Activated CD8-positive, alpha-beta memory T cell treated with anti-CD3 and anti-CD28 coated beads, Interleukin-2, amount 10 ng/mL, durations not matched to agents 7 days and 5 days (primary cell): ENCODE measurements at places on chromosomes 6 and 20.

DNA sequence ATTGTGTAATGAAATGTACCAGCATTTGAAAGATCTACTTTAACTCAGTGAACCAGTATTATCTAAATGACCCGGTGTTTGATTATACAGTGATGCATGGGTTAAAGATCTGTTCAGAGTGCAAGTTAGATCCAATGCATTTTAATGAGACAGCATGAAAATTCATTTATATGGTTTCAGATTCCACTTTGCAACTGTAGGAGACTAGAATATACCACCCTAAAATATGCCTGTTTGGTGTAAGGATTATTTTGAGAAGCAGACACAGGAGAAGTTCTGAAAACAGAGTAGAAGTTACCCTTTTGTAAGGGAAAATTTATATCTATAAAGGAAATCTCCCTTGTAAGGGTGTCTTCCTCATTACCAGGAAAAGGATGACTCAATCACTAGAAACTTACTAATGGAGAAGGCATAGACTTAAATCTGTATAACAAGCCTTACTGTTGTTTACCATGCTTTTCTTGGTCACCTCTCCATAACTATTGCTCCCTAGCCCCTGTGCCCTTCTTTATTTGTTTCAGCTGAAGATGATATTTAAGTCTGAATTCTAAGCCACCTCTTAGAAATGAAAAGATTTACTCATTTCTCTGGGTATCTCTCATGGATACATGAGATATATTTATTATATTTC is 105.4 kb downstream of the NCOA3 start:
- no peak for DNase-seq

GRCh38 chr20:8076306-8077136 is 55.5 kb upstream of the PLCB1 start:
- no peak for DNase-seq

DNA sequence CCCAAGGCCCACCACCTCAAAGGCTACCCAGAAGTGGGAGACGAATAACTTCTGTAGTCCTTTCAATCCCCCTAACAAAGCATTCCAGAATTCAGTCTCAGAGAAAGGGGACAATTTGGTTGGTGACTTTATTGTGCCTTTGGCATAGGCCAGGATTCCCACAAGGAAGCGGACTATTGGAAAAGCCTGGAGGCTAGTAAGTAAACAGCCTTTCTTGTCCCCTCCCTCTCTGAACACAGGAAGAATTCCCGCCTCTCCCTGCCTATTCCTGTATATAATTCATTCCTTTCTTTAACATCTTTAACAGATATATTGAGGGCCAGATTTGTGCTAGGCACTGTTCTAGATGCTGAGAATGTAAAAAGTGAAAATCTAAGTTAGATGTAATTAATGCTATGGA is 36.1 kb downstream of the RNF8 start:
- DNase-seq, result no peak

DNA sequence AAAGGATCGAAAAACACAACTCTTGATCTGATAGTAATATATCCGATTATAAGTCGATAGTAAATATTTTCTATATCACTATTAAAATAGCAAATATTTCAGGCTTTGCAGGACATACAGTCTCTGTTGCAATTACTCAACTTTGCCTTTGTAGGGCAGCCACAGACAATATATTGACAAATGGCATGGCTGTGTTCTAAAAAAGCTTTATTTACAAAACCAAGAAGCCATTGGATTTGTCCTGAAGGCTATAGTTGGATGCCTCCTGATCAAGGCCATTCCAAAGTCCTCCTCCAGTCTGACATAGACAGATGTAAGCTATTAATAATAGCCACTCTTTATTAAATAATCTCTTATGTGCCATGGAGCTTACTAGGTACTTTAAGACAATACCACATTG is 5.9 kb downstream of the OCSTAMP start:
- DNase-seq, result no peak

DNA sequence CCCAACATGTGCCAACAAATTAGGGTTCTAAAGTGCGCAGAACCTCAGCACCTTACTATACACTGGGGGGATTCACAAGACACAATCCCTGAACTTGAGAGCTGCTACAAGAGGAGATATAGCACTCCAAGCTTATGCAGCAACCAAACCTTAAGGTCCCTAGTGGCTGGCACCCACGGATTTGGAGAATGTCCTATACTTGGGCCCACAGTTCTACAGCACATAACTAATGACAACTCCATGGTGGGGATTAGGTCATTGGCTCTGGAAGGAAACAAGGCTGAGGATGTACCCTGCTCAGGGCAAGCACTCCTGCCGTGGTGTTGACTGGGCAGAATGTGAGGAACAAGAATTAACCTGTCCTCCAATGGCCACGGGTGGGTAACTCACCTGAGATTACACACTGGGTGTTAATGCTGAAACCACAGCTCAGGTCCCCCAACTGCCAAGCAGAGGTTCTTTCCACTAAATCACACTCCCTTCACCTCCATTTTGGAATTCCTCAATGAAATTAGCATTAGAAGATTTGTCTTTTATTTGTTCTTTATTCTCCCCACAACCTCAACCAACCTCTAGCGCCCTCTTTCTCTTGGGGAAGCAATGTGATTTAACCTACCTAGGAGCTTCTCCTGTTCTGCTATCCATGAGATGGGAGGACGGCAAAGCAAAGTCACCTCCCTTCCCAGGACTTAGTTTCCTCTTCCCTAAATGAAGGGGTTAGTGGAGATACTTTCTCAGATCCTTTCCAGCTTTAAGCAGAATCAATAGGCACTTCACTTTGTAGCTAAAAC is 32.0 kb downstream of the TRERF1 start:
- no peak for DNase-seq

DNA sequence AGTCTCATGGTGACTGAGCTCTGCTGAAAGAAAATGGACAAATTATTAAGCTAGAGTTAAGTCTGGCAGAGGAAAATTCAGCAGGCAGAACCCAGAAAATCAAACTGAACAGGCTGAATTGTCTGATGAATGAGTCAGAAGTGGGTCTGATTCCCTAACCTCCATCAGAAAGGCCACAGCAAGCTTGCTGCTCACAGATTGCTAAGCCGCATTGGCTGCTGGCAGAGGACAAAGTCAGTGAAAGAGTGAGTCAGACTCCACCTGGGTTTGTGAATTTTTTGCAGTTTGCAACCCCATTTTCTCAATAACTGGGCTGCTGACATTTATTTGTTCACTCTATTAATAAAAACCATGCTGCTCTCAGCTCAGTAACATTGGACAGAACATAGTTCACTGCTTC is 191.3 kb downstream of the EPM2A start:
- no peak for DNase-seq

DNA sequence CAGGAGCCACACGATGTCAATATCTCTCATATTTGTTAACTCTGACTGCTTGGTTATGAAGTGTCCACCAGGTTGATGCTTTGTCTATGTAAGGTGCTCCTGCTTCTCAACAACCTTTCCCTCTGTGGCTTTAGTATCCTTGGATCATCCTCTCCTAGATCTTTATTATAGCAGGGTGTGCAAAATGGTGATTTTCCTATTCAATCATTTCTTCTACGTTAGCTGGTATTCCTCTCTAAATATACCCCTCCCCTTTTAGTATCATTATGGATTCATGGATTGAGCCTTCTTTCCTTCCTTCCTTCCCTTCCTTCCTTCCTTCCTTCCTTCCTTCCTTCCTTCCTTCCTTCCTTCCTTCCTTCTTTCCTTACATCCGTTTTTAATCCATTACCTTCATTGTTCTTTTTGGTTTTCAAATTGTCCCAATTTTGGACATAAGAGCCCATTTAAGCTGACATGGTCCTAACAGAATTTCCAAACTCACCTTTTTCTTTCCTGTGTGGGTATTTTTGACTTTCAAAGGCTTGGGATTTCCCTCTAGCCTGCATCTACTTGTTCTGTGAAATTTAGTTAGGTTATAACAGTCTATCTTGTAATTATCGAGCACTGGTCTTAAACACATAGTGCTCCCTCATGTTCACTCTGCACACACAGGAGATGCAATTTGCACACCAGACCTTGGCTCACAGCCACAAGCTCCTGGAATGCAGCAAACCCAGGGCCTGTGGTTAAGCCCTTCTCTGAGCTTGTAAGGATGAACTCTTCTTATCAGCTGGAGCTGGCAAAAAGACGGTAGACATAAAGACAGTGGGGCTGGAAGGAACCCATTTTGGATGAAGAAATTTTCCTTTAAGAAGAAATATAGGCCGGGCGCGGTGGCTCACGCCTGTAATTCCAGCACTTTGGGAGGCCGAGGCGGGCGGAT is 109.9 kb downstream of the SLC24A3 start:
- no peak for DNase-seq

DNA sequence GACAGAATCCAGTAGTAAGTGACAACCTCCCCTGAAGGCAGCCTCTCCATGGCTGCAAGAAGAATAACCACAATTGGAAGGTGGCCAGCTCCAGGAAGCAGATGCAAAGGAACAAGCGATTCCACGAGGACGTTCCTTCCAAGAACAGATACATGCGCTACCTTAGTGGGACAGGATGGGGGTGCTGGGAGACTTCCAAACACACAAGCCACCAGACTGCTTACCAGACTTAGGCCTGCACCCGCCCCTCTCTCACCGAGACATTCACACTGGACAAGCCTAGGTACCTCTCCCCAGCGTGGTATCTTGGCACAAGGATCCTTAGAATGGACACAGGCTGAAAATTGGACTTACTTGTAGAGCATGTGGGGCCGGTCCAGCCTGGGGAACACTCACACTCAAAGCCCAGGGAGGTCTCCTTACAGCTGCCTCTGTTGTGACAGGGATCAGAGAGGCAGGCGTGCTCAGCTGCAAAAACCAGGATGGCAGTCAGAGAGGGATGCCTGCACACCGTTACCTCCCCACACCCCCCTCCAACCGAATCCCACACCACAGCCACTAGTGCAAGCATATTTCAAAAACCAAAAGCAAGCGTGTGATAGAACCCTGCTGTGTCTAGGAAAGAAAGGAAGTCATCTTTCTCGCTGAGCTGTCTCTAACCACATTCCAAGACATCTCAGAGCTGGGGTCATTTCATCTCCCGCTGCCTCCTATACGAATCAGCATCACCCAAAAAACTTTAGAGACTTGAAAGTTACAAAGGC is 22.4 kb downstream of the JAG1 start:
- no peak for DNase-seq
